ENCODE measurements at places on chromosomes 4 and X.

DNA sequence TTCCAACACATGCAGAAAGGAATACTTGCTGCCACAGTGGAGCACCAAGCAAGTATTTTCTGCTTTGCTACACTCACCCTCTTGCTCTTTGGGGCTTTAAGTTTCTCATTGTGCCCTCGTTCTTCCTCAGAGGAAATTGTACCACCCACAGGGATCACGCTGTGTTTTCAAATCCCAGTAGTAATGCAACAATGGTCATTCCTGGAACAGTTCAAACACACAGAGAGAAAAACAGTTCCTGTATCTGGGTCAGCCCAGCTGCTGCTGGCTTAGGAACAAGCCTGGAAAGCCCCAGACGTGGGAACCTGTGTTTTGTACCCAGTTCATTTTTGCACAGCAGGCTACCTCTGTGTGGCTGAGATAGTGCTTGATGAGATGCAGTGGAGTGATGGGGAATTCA lies 907.8 kb downstream of the STPG2 start:
- DNase-seq = no peak

DNA sequence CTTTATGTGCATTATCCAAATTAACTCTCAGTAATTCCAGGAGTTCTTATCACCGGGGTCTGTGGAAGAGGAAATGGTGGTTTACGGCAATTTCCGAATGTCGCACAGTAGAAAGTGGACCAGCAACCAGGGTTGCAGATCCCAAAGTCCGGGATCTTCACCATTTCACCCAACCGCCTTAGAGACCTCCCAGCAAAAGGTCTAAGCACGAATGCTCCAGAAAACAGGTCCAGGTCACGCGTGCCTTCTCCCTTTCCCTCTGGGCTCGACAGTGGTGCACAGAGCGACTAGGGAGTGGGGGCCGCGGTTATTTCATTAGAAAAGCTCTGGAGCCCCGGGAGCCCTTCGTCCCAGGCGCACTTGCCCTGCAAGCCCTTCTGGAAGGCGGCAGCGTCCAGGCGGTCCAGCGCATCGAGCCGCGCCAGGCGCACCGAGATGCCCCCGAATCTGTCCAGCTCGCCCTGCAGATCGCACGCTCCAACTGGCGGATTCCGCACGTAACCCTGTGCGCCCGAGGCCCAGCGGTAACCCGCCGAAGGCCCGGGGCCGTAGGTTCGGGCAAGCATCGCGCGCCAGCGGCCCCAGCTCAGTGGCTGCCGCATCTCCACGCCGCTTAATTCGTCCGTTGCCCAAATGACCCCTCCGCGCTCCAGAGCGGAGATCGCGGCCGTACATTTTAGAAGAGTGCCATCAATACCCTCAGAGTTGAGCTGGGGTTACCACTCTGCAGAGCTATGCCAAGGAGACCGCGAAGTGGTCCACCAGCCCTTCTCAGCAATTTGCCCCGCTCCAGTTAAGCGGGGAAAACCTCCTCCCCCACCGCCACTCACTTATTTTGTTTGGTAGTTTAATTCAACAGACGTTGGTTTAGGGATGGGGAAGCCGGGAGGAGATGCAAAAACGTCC lies at the start of gene NUDT6:
Gene NUDT6, minus strand, starts transcription at position 627 of the 906 bp plus-strand sequence. Its CDS starts 25 bp downstream, at position 602.
- no peak for DNase-seq

- no peak for DNase-seq
These were observed 65.8 kb downstream of the SLC9A7 start for GRCh38 chrX:46693149-46693548.

- DNase-seq = no peak
These were observed 26.4 kb downstream of the MORC4 start for GRCh38 chrX:106973433-106974149.

DNA sequence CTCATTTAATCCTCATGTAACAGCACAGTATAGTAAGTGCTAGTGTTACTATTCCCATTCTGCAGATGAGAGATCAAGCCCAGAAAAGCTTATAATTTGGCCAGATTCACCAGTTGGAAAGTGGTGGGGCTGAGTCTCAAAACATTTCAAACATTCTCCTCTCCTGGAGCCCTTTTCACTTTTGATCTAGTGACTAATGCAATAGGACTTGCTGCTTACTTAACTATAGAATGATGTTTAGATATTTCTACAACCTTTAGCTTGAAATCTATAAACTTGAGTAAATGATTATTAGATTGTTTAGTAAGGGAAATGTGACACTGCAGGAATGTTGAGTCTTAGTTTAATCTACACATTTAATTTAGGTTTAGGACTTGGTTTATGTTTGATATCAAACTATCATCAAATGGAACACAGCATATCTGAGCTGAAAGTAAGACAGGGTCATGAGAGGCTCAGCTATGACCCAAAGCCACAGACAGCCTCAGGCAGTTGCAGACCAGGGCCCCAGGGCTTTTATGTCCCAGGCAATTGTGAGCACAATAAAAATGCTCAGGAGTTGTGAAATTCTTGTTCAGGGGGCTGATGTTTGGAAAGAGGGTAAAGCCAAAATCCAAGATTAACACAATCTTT lies 199.5 kb upstream of the HS3ST1 start:
- DNase-seq = no peak

DNA sequence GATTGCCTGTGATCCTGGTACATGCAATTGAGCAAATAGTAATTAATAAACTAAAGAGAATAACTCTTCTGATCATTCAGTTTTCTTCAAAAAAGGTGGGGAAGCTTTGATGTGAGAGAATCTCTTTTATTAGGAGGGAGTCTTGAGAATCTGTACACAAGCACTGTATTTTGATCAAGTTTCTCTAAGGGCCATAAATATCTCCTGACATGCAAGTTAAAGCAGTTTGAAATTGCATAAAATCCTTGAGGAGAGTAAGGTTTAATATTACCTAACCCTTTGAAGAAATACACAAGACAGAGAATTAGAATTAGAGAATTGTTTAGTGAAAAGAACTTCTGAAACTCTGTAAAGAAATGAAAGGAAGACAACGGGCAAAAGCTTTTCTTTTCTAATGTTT lies 326.9 kb downstream of the FAT4 start:
- no peak for DNase-seq

GRCh38 chrX:114819509-114819908 lies 197.9 kb downstream of the IL13RA2 start:
- DNase-seq = no peak

- no peak for DNase-seq
These were observed 15.8 kb downstream of the C4orf50 start for GRCh38 chr4:6002492-6002833.

GRCh38 chr4:79267671-79268070 lies 58.2 kb downstream of the NAA11 start:
- DNase-seq = no peak

- no peak for DNase-seq
These were observed 63.1 kb downstream of the NPY2R start for GRCh38 chr4:155271557-155271956.

GRCh38 chr4:128861856-128862518 lies 52.5 kb downstream of the JADE1 start:
- no peak for DNase-seq

DNA sequence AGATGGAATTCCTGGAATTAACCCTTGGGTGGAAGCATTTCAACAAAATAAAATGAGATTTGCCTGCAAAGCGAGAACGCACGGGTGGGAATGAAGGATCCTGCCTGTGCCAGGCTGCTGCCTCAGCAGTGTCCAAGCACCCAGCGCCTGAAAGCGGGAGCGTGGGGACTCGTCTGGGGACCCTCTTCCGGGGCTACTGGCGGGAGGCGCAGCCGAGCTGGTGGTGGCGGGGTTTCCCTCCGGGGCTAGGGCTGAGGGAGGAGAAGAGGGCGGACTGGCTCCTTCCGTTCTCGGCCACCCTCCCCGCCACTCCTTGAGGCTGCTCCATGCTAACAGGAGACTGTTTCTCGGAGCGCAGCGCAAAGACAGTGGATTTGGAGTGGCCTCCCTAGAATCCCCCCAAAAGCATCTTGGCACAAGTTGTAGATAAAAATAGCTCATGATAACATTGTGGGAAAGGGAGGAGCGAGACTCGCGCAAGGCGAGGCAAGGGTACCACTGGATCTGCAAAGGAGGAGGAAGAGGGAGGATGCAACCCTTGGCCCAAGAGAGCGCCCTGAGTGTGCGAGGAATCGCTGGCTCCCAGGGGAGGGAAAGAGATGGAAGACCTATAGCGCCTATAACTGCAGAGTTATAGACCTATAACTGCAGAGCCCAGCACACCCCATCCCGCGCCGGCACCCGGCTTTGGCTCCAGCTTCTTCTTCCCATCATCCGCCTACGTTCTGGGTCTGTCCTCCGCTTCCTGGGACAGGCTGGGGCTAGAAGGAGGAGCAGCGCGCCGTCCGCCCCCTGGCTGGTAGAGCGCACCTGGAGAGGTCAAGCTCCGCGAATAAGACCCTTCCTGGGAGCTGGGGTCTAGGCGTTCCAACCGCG lies 1.3 kb downstream of the HS3ST1 start:
- DNase-seq = no peak

GRCh38 chrX:133606990-133607389 lies 191.7 kb upstream of the GPC4 start:
- DNase-seq = no peak

- no peak for DNase-seq
These were observed 45.1 kb downstream of the RHOH start for GRCh38 chr4:40241941-40242340.

DNA sequence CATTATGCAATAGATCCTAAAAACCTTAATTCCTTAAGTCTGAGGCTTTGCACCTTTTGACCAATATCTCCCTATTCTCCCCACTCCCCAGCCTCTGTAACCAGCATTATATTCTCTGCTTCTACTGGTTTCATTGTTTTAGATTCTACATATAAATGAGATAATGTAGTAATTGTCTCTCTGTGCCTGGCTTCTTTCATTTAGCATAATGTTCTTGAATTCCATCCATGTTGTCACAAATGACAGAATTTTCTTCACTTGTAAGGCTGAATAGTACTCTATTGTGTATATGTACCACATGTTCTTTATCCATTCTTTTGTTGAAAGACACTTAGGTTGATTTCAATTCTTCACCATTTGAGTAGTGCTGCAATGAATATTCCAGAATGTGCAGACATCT lies 66.0 kb downstream of the MAGEC1 start:
- no peak for DNase-seq

DNA sequence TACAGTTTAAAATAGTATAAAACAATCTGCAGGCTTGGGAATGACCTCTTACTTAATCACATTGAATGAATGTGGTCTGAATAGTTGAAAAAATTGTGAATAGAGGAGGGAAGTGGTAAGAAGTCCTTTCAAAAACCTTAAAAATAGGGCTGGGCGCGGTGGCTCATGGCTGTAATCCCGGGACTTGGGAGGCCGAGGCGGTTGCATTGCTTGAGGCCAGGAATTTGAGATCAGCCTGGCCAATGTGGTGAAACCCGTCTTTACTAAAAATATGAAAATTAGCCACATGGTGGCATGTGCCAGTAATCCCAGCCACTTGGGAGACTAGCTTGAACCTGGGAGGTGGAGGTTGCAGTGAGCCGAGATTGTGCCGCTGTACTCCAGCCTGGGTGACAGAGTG lies 36.5 kb downstream of the HERC3 start:
- no peak for DNase-seq

DNA sequence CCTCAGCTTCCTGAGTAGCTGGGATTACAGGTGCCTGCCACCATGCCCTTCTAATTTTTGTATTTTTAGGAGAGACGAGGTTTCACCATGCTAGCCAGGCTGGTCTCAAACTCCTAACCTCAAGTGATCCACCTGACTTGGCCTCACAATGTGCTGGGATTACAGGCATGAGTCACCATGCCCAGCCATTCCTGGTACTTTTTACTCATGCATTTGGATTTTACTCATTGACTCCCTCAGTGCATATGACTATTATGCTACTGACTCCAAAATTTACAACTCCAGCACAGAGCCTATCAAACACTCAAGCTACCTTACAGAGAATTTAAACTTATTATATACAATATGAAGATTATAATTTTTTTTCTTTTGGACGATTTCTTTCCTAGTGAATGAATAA lies 199.9 kb downstream of the CXXC4 start:
- DNase-seq = no peak

DNA sequence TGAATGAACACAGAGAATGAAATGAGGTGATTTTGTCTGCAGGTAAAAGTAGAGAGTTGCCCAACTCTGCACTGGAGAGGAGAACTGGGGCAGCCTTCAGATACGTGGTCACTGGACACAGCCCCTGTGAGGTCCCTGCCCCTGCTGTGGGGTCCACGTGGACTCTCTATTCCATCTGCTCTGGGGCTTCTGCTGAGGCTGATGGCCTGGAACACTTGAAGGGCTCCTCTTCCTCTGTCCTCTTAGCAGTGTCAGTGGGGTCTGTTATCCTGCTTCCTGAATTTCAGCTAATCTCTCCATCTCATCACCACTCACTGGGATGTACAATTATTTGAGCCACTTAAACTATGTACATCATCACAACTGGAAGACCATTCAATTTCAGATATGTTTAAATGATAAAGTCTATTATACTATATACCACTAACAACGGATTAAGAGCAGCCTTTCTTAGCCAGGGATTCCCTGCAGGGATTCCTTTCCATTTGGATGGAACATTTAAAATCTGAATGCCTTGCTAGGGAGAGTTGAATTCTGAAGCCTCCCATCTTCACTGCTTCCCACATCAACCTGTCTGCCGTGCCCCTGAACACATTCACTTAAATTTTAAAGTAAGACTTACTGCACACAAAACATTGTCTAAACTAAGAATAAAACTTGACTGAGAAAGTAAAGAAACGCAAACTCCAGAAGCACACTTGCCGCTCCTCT lies 74.0 kb downstream of the CC2D2A start:
- DNase-seq = no peak

- no peak for DNase-seq
These were observed 481.7 kb upstream of the ATOH1 start for GRCh38 chr4:93346840-93347239.

DNA sequence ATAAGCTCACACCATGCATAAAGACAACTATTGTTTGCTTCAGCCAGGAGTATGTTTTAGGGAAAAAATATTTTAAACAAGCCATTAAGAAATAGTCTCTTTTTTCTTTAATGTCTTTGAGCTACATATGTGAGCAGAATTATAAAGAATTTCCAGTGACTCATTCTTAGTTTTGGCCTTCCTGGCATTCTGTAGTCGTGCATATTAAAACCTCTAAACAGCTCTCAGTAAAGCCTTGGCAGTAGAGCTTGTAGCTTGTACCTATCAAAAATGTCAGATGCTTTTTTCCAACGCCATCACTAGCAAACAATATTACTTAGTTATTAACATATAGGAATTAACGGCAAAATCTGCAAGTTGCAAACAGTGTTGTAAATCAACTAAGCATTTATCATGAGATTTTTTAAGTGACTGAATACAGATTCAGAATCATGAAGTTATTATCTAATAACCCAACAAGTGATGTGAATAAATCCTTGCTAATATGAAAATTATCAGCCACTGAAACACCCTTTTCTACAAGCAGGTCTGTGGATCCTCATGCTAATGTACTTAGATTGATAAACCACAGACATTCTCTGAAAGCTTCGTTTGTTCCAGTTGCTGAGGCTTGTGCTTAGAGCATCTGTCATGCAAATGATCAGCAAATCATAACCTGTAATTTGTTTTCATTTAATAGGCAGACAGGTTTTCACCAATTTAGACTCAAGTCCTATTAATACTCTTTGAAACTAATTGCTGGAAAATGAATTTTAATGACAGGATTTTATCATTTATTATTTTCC lies 412.0 kb upstream of the ATOH1 start:
- no peak for DNase-seq

All from cortex of kidney (tissue), 1 donor.